ENCODE measurements at places on chromosomes 4 and X. TPM values are rescaled to one million over a fixed set of nuclear protein-coding genes. Genes with fewer than 3 reads are reported as not detected.

The TIGD4 gene
- not detected for total RNA-seq

The PHKA2 gene
- 22.4 TPM for total RNA-seq

The MUC7 gene
- total RNA-seq: not detected

The S100P gene
- 16.1 TPM for total RNA-seq

GRCh38 chr4:5930876-5931275 is 38.0 kb upstream of the CRMP1 start:
- DNase-seq: peak; percentile 45

GRCh38 chr4:7648544-7649395 is 214.0 kb upstream of the PSAPL1 start:
- DNase-seq: no peak

DNA sequence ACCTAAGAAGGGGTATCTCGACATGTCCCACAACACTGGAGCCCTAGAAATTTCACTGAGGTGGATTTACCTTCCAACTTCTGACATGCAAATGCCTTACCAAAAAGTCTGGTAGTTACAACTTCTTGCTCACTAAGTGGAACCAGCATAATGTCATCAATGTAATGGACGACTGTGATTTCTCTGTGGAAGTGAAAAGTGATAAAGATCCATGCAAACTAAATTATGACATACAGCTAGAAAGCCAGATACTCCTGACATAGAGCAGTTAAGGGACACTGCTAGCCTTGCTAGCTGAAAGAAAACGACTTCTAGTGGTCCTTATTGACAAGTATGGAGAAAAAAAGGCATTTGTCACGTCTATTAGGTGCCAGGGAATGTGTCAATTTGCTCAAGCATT is 191.1 kb downstream of the MAB21L2 start:
- DNase-seq: no peak

- DNase-seq: no peak
These were observed 2121.0 kb downstream of the PCDH7 start for GRCh38 chr4:32841217-32841616.

- DNase-seq: peak; percentile 91
These were observed 250 bp downstream of the USP9X start for GRCh38 chrX:41085512-41085877.

DNA sequence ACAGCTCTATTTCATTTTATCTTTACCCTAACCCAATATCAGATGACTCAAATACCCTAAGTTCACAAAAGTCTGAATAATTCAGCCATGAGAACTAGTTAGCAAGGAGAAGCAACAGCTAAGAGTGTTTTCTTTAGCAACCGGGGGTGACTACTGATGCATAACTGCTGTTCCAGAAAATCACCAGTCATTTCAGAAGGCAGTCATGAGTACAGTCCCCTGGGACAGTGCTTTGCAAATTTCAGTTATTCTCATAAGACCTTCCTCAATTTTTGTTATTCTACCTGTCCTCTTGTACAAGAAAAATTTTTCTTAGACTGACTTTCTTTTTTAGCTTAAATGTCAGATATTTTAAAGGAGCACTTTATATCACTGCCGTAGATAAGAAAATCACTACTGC is 16.4 kb downstream of the BANK1 start:
- DNase-seq: no peak

DNA sequence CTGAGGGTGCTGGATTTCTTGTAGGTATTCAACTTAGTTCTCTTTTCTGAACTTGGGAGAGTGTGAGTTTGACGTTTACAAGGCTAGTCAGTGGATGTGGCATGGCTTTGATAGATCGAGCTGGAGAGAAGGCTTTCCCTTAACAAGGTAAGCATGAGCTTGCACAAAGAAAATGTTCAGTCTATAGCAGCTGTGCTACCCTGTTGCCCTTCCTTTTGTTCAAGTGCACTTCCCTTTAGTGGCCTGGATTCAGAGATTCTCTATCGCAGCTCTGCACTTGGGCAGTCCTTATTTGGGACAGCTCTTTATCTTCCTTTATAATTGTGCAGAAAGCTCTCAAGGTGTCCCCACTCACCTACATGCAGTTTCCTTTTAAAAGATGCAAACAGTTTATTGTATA is 198.0 kb downstream of the ARHGAP24 start:
- no peak for DNase-seq

- DNase-seq: no peak
These were observed 88.9 kb upstream of the NDP start for GRCh38 chrX:44061968-44062614.

Measured in mesenteric fat pad (tissue), 1 donor.